Osteocyte (in vitro differentiated cells): ENCODE measurements at places on chromosomes 12 and 14.
A peak's percentile ranks its signal among the peaks of the same experiment; 100 is the strongest.

DNA sequence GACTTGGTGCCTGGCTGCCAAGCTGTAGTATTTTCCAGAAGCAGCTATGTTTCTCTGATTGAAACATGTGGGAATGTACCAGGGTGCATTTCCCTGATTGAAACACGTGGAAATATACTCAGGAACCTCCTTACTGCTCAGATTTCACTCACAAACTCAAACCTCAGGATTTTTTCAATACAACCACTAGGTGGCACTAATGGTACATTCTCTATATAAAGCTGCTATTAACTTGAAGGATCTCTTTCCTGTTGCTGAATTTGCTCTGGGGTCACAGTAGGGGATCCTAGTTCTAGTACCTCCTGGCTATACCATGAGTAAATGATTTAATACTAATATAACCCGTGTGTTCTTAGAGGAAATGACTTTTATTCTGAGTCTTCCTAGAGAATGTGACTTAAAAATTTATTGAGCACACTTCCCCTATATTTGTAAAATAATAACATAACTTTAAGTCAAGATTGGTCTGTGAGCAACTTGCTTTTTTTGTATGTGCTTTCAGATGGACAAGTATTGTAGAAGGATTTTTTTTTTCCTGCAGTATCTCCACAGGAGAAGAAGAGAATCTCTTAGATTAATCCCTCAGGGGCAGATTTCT, 173.8 kb upstream of the MIS18BP1 start:
- H3K27ac ChIP-seq: no peak overlapping the region
- H3K27me3 ChIP-seq: no peaks in the 10 kb centered on the region

DNA sequence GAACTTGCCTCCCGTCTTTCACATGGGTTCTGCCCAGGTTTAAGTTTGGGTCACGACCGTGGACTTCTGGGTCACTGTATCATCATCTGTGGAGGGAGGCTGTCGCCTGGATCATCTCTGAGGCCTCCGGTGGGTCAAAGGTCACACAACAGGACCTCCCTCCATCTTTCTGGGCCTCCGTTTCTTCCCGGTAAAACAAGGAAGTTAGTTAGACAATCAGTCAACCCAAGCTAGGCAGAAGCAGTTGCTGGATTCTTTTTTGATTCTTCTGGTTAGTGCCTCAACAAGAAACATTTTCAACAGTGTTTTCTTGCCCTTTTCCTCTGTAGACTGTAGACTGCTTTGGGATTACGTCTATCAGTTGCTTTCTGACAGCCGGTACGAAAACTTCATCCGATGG, 186.6 kb upstream of the BCL2L14 start:
- peaks cover 38% of the 10 kb centered on the region for H3K36me3 ChIP-seq
- no peak overlapping the region for H3K4me3 ChIP-seq
- no peak for DNase-seq
- no peaks in the 10 kb centered on the region for H3K27me3 ChIP-seq
- H3K27ac ChIP-seq: no peak overlapping the region

DNA sequence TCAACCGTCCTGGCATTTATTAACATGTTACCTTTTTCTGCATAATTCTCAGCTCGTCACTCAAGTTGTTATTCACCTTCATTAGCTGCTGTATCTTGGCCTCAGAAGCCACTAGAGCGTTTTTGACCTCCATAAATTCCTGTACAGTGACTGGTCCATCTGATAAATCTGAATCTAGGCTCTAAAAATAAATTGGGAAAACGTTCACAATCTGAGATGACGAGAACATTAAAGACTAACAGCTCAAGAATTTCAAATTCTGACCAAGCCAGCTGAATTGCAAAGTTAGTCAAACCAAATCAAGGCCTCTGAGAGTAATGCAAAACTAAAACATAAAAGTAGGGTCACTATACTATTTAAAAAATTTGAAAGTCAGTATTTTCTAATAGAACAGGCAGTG, 45.0 kb downstream of the GIT2 start:
- no peak overlapping the region for H3K27ac ChIP-seq
- H3K4me1 ChIP-seq: peaks cover 48% of the 10 kb centered on the region
- H3K4me3 ChIP-seq: no peak overlapping the region
- no peak for DNase-seq

- H3K36me3 ChIP-seq: no peaks in the 10 kb centered on the region
- no peak overlapping the region for H3K27ac ChIP-seq
- DNase-seq: peak; percentile 79
- H3K4me3 ChIP-seq: no peak overlapping the region
- peaks cover 2% of the 10 kb centered on the region for H3K4me1 ChIP-seq
Observed at GRCh38 chr12:56983386-56983785, 23.0 kb downstream of the ZBTB39 start.

DNA sequence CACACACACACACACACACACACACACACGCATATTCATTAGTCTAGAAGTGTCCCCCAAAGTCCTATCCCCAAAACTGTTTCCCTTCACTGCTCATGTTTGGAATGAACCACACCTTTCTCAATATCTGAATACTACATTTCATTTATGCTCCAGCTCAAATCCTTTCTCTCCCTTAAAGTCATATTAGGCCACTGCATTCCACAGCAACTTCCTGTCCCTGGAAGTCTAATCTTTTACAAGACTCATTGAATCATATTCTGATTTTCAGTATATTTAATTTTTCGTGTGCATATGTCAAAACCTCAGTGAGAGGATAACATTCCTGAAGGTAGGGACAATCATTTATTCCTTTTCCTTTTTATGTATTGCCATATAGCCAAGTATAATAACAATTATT, 155.6 kb upstream of the LMNTD1 start:
- peaks cover 5% of the 10 kb centered on the region for H3K36me3 ChIP-seq
- DNase-seq: no peak
- H3K4me3 ChIP-seq: no peak overlapping the region
- peaks cover 14% of the 10 kb centered on the region for H3K4me1 ChIP-seq
- no peaks in the 10 kb centered on the region for H3K27me3 ChIP-seq

GRCh38 chr14:99323603-99324185, 51.7 kb upstream of the BCL11B start:
- H3K4me1 ChIP-seq: peaks cover 9% of the 10 kb centered on the region
- DNase-seq: peak; percentile 83
- no peak overlapping the region for H3K4me3 ChIP-seq
- H3K27ac ChIP-seq: no peak overlapping the region
- H3K27me3 ChIP-seq: no peaks in the 10 kb centered on the region

GRCh38 chr12:115135800-115136211, 451.8 kb upstream of the TBX3 start:
- DNase-seq: no peak
- no peaks in the 10 kb centered on the region for H3K36me3 ChIP-seq
- H3K27ac ChIP-seq: no peak overlapping the region
- H3K27me3 ChIP-seq: no peaks in the 10 kb centered on the region

- DNase-seq: no peak
- H3K4me3 ChIP-seq: peak overlapping the region; percentile 81
- no peak overlapping the region for H3K27ac ChIP-seq
- H3K27me3 ChIP-seq: no peaks in the 10 kb centered on the region
Observed at GRCh38 chr12:51592034-51592705, 1.1 kb downstream of the SCN8A start.

- no peak for DNase-seq
- H3K36me3 ChIP-seq: peaks cover 4% of the 10 kb centered on the region
- no peak overlapping the region for H3K4me3 ChIP-seq
- H3K27me3 ChIP-seq: no peaks in the 10 kb centered on the region
- no peak overlapping the region for H3K27ac ChIP-seq
- H3K4me1 ChIP-seq: peaks cover 12% of the 10 kb centered on the region
Observed at GRCh38 chr14:104876251-104876699, 11.2 kb downstream of the CEP170B start.

GRCh38 chr14:105746124-105746514, 219.7 kb downstream of the TMEM121 start:
- no peak overlapping the region for H3K27ac ChIP-seq
- H3K4me1 ChIP-seq: no peaks in the 10 kb centered on the region
- H3K27me3 ChIP-seq: no peaks in the 10 kb centered on the region
- H3K4me3 ChIP-seq: no peak overlapping the region
- H3K36me3 ChIP-seq: no peaks in the 10 kb centered on the region

- DNase-seq: no peak
- H3K27ac ChIP-seq: peak overlapping the region; percentile 8
- no peak overlapping the region for H3K4me3 ChIP-seq
- H3K27me3 ChIP-seq: no peaks in the 10 kb centered on the region
- peaks cover 26% of the 10 kb centered on the region for H3K4me1 ChIP-seq
Observed at GRCh38 chr14:61516118-61516743, 179.1 kb upstream of the HIF1A start.

- no peak overlapping the region for H3K27ac ChIP-seq
- H3K36me3 ChIP-seq: no peaks in the 10 kb centered on the region
- H3K4me1 ChIP-seq: peaks cover 21% of the 10 kb centered on the region
- no peak for DNase-seq
- no peaks in the 10 kb centered on the region for H3K27me3 ChIP-seq
Observed at GRCh38 chr12:117046011-117046369, 53.2 kb downstream of the TESC start.

- peak overlapping the region; percentile 93 for H3K27ac ChIP-seq
- no peak for DNase-seq
- H3K27me3 ChIP-seq: no peaks in the 10 kb centered on the region
- H3K4me1 ChIP-seq: peaks cover 74% of the 10 kb centered on the region
Observed at GRCh38 chr12:1531153-1531653, 63.2 kb downstream of the FBXL14 start.

GRCh38 chr12:1919763-1920162, 1.3 kb upstream of the CACNA2D4 start:
- no peak overlapping the region for H3K4me3 ChIP-seq
- no peak for DNase-seq
- peaks cover 5% of the 10 kb centered on the region for H3K4me1 ChIP-seq
- peaks cover 35% of the 10 kb centered on the region for H3K27me3 ChIP-seq
- no peak overlapping the region for H3K27ac ChIP-seq

DNA sequence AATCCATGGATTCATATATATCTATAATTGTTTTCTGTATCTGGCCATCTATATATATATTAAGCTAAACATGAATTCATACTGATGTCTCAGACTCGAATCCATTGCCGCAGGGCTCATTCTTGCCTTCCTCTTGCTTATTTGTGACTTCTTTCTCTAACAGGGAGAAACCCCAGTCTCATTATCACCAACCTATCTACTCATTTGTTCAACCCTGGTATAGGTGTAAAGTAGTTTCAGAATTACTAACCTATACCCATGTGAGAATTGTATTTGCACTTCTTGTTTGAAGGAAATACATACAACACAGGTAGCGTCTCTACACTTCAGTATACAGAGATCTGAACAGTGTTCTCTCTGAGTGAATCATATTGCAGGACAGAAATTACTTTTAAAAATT, 77.7 kb downstream of the PTPN11 start:
- H3K4me1 ChIP-seq: no peaks in the 10 kb centered on the region
- H3K4me3 ChIP-seq: no peak overlapping the region
- no peak for DNase-seq

DNA sequence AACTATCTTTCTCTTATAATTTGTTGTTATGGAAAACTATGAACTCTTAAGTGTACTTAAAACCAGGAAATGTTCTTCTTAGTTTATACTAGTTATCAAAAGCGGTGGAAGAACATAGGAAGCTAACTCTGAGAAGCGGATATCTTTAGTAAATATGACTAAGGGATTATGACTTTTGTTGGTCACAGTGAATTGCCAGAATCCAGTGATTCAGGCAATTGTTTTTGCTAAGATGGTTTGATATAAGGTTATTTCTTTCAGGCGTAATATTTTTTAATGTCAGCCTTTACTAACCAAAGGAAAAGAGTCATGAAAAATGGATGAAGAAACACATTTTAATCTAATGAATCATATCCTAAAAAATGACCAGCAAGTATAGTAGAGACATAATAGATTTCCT, 473.5 kb downstream of the FOXG1 start:
- no peaks in the 10 kb centered on the region for H3K4me1 ChIP-seq
- H3K27me3 ChIP-seq: no peaks in the 10 kb centered on the region
- H3K36me3 ChIP-seq: no peaks in the 10 kb centered on the region
- no peak for DNase-seq
- H3K27ac ChIP-seq: no peak overlapping the region
- H3K4me3 ChIP-seq: no peak overlapping the region

DNA sequence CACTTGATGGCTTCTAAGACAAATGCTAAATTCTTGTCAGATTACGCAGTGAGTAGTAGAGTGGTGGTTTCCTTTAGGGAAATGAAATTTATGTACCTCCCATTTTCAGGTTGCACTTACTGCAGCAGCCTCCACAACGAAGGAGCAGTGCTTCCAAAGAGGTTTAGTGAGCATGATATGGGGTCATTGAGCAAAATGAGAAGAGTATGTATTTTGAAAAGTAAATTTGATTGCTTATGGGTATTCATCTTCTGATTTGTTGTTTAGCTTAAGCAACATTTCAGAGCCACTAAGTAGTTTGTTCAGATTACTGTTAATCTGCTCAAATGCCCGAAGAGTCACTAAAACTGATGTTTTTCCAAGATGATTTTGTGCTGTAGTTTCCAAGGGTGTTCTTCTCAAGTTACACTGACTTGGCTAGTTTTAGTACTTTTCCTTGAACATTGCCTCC, 493.6 kb downstream of the PCNX1 start:
- peaks cover 40% of the 10 kb centered on the region for H3K4me1 ChIP-seq
- no peaks in the 10 kb centered on the region for H3K27me3 ChIP-seq
- H3K36me3 ChIP-seq: peaks cover 2% of the 10 kb centered on the region
- H3K4me3 ChIP-seq: peak overlapping the region; percentile 29
- no peak for DNase-seq
